ENCODE measurements at places on chromosomes 5 and 9.

DNA sequence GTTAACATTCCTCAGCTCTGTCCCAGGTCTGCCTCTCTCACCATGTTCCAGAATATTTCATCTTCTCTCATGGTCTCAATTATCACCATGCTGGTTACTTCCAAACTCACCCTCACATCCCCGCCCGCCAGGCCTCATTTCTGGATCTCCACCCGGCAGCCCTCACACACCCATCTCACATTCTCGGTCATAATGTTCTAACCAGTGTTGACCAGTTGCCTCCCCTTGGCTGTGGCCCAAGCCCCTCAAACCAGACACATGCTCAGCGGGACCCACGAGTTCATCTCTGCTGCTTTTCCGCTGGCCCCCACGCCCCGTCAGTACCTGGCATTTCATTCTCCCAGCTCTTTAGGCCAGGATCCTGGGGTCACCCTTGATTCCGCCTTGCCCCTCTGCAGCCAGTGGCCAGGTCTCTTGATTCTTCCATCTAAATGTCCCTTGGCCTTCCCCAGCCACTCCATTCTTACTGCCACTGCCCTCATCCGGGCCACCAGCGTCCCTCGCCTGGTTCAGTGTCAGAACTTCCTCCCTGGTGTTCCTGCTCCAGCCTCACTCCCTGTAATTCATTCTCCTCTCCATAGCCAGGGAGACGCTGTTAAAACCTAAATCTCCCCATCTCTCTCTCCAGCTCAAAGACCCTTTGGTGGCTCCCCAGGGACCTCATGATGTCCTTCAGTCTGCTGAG is 141.7 kb downstream of the MVB12B start:
- no peak for DNase-seq

- DNase-seq = no peak
Measured at GRCh38 chr5:1827886-1828397, 26.7 kb downstream of the NDUFS6 start.

GRCh38 chr9:2066312-2067273 is 51.4 kb downstream of the SMARCA2 start:
- no peak for DNase-seq

- no peak for DNase-seq
Measured at GRCh38 chr5:71954329-71954728, 152.9 kb upstream of the MAP1B start.

DNA sequence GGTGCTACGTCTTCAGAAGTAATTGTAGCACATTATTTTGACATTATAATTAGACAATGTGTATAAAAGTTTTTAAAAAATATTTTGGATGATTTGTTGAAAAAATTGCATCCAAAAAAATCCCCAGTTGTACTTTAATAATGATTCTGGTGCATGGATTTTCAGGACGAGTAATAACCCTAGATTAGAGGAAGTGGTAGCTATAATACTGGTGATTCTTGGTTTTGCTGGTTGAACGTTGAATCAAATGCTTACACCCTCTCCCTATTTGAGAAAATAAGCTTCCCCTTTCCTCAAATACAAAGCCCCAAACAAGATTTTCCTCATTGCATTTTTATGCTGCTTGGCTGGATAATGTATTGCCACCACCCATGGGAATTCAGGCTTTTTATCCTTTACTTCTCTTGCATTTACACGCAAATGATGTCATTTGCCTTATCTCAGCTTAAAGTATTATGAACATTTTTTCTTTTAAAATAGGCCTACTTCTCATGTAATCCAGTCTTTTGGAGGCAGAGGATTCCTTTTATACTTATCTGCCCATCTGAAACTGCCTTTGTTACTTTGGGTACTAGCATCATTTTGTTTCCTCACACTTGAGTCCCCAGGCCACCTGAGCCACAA is 86.3 kb downstream of the UBE2R2 start:
- DNase-seq = no peak

All from stimulated activated CD8-positive, alpha-beta memory T cell treated with anti-CD3 and anti-CD28 coated beads, Interleukin-4, amount 100 ng/mL, for 1 hour (primary cell).